Left lung (tissue), 14 donors: ENCODE measurements at places on chromosomes 7 and 10. TPM values are rescaled to one million over a fixed set of nuclear protein-coding genes. Genes with fewer than 3 reads are reported as not detected.

The XRCC2 gene
- 14.3 TPM for polyA plus RNA-seq

GRCh38 chr7:38838725-38839385 lies 70.1 kb downstream of the VPS41 start:
- H3K4me1 ChIP-seq = no peaks in the 10 kb centered on the region
- H3K27me3 ChIP-seq = no peaks in the 10 kb centered on the region
- no peak for DNase-seq
- no peak overlapping the region for H3K4me3 ChIP-seq
- H3K27ac ChIP-seq = no peak overlapping the region

The CYP2E1 gene
- polyA plus RNA-seq = 1.8 TPM

- H3K27me3 ChIP-seq = no peaks in the 10 kb centered on the region
- peak; percentile 86 for DNase-seq
- peak overlapping the region; percentile 26 for H3K27ac ChIP-seq
- H3K4me3 ChIP-seq = peak overlapping the region; percentile 38
- peaks cover 19% of the 10 kb centered on the region for H3K4me1 ChIP-seq
Measured at GRCh38 chr10:101067356-101068083, 5.7 kb downstream of the KAZALD1 start.

DNA sequence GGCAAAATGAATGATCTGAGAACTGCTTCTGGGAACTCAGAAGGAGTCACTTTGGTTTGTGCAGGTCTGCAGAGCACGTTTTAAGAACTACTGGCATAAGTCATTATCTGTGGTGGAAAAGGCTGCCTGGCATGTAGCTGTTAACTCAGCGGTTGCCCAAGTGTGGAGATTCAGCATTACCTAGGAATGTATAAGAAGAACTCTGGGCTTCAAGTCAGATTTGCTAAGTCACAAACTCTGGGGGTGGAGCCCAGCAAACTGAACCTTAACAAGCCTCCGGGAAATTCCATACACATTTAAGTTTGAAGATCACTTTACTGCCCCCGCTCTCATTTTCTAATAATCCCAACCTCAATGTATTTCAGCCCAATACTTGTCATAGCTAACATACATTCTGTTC lies 31.1 kb downstream of the PLXDC2 start:
- no peak overlapping the region for H3K27ac ChIP-seq
- no peaks in the 10 kb centered on the region for H3K27me3 ChIP-seq
- no peak overlapping the region for H3K4me3 ChIP-seq
- H3K36me3 ChIP-seq = no peaks in the 10 kb centered on the region
- no peak for DNase-seq

DNA sequence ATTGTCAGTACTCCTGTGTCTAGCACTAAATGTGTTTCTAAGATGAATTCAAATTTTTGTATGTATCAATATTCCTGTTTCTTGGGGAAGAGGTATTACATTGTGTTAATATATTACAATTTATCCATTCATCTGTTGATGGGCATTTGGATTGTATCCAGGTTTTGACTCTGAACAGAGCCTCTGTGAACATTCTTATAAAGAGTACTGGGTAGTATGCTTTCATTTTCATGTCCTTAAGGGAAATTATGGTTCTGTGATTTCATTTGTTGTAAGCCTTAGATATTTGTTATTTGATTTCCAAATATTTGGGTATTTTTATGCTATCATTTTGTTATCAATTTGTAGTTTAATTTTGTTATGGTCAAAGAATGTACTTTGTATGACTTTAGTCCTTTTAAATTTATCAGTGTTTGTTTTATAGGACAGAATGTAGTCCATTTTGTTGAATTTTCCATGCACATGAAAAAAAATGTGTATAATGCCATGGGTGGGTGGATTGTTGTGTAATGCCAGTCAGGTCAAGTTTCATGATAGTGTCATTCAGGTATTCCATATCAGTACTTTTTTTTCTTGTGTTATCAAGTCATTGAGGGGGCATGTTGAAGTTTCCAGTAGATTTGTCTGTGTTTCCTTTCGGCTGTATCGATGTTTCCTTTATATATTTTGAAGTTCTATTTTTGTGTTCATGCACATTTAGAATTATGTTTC lies 38.4 kb downstream of the STAM start:
- no peaks in the 10 kb centered on the region for H3K36me3 ChIP-seq
- DNase-seq = no peak
- H3K4me1 ChIP-seq = no peaks in the 10 kb centered on the region
- H3K27ac ChIP-seq = no peak overlapping the region

The FAM25G gene
- polyA plus RNA-seq = not detected

The ZC3HAV1 gene
- polyA plus RNA-seq = 17.3 TPM

DNA sequence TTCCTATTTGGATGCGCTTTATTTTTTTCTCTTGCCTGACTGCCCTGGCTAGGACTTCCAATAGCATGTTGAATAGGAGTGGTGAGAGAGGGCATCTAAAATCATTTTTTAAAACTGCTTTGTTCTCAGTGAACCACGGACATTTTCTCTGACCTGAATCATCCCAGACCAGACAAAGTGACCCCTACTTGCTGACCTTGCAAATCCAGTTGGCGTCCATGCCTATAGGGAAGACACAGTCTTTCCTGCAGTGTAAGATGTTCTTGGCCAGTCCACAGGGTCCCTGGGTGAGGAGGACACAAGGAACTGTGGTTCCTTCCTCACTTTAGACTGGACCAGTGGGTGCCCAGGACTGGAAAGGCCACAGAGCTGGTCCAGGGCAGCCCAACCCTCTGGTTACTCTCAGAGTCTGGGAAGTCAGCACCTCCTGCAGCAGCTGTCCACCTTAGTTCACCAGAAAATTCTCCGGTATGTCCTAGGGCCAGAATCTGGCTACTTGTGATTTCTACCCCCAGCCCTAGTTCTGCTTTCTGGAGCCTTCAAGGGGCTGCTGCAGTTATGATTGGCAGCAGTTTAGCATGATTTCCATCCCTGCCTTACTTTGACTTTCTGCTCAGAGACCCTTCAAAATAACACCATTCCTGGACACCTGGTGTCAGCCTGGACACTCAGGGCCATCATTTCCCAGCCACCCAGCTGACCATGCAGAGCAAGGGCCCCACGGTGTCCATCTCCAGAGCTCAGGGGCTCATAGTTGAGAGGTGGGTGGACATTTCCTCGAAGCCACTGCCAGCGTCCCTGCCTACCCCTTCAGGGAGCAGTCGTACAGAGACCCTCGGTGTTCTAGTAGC lies 19.3 kb downstream of the VIPR2 start:
- H3K36me3 ChIP-seq = no peaks in the 10 kb centered on the region
- H3K4me1 ChIP-seq = no peaks in the 10 kb centered on the region
- DNase-seq = no peak

GRCh38 chr7:1644341-1645070 lies 25.6 kb upstream of the ELFN1 start:
- peaks cover 5% of the 10 kb centered on the region for H3K27me3 ChIP-seq
- no peaks in the 10 kb centered on the region for H3K36me3 ChIP-seq
- H3K4me1 ChIP-seq = no peaks in the 10 kb centered on the region
- H3K4me3 ChIP-seq = no peak overlapping the region

The GATAD1 gene
- 60.2 TPM for polyA plus RNA-seq

DNA sequence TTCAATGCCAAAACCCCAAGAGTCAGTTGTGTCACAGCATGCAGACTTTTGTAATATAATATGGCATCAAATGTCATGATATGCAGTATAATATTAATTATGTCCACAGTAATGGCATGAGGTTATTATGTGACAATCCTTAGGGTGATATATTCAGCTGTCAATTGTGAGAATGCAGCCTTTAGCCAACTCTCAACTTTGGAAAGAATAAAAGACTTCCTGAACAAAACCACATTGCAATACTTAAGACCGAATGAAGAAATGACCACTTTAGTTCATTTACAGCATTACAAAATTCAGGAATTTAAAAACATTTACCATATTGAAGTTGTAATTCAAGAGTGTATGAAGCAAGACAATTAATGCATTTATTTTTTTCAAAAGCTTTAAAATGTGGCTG lies 45.4 kb downstream of the CPVL start:
- H3K27me3 ChIP-seq = no peaks in the 10 kb centered on the region
- no peak overlapping the region for H3K4me3 ChIP-seq
- no peak overlapping the region for H3K27ac ChIP-seq
- peaks cover 19% of the 10 kb centered on the region for H3K4me1 ChIP-seq
- no peaks in the 10 kb centered on the region for H3K36me3 ChIP-seq

The FAM131B gene
- polyA plus RNA-seq = 1.4 TPM

The SFRP5 gene
- polyA plus RNA-seq = 3.7 TPM

The POU6F2 gene
- 0.09 TPM for polyA plus RNA-seq

- peaks cover 5% of the 10 kb centered on the region for H3K4me1 ChIP-seq
- no peaks in the 10 kb centered on the region for H3K27me3 ChIP-seq
- H3K4me3 ChIP-seq = no peak overlapping the region
- DNase-seq = no peak
- H3K27ac ChIP-seq = no peak overlapping the region
Measured at GRCh38 chr7:19713676-19714075, 4.8 kb upstream of the POLR1F start.

The MEIG1 gene
- 1.1 TPM for polyA plus RNA-seq

DNA sequence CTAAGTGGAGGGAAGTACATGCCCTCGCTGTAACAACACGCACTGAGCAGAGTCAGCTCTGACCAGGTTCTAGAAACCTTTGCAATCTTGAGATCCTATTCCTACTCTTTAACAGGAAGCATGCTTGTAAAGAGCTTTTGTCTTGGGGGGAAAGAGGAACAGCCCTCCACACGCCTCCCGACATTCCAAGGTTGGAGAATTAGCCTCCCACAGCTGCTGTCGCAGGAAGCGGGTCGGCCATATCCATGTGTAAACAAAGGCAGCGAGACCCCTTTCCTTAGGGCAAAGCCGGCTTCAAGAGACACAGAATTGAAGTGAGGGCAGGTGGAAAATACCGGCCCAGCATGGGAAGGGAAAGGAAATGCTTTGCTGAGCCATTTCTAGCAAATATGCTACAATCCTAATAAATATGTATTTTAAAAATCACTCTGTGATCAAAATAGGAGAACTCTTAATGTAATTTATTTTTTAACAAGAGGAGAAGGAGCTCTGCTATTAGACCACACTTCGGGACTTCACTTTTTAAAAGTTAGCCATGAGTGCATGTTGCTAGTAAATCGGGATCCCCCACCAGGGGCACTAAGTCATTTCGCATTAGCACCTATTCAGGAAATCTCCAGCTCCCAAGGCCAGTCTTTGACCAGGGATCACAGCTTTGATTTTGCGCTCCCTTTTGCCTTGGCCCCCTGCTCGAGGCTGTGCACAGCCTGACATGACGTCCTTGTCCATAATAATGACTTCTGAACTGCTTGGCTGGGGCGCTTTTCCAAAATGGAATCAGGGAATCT lies 55.9 kb downstream of the FAM204A start:
- H3K27ac ChIP-seq = no peak overlapping the region
- no peaks in the 10 kb centered on the region for H3K36me3 ChIP-seq
- no peaks in the 10 kb centered on the region for H3K4me1 ChIP-seq
- H3K4me3 ChIP-seq = no peak overlapping the region

- H3K4me3 ChIP-seq = no peak overlapping the region
- no peak for DNase-seq
- no peaks in the 10 kb centered on the region for H3K4me1 ChIP-seq
- H3K27me3 ChIP-seq = no peaks in the 10 kb centered on the region
- H3K36me3 ChIP-seq = no peaks in the 10 kb centered on the region
Measured at GRCh38 chr7:138876326-138876725, 78.3 kb upstream of the ATP6V0A4 start.
